ENCODE measurements at places on chromosomes 7 and 10.

DNA sequence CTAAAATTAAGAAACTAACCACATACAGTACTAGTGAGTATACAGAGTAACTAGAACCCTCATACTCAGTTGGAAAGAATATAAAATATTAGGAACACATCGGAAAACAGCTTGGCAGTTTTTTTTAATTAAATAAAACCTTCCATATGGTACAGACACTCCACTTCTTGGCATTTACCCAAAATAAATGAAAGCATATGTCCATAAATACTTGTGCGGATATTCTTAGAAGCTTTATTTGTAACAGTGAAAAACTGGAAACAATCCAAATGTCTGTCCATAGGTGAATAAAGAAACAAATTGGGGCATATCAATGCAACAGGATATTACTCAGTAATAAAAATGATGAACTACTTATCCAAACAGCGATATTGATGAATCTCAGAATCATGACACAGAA is 410.0 kb downstream of the HTR7 start:
- DNase-seq, result no peak

- DNase-seq, result no peak
These were observed 133.2 kb downstream of the PKD1L1 start for GRCh38 chr7:47814905-47815613.

- DNase-seq, result no peak
These were observed 21.8 kb downstream of the MAP3K8 start for GRCh38 chr10:30455816-30456215.

DNA sequence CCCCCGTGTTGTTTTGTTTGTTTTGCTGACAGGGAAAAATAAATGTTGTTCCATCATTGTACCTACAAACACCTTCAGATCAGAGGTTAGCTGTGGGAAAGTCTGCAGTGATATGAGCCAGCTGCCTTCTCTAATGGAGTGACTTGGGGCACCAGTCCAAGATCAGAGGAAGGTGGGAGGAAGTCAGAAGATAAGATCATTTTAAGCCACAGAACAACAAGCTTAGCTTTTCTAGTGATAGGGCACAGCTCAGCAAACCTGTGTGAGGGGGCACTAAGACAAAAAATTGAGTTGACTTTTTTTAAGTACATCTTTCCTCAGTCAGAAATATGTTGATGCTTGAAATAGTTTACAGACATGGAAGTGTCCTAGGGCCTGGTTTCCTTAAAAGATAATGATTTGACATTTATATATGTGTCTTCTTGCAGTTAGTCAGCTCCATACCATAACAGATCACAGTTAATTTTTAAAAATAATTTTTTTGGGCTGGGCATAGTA is 240.3 kb upstream of the KAT6B start:
- no peak for DNase-seq

- no peak for DNase-seq
These were observed 31.5 kb upstream of the SLIT1 start for GRCh38 chr10:97217299-97217698.

DNA sequence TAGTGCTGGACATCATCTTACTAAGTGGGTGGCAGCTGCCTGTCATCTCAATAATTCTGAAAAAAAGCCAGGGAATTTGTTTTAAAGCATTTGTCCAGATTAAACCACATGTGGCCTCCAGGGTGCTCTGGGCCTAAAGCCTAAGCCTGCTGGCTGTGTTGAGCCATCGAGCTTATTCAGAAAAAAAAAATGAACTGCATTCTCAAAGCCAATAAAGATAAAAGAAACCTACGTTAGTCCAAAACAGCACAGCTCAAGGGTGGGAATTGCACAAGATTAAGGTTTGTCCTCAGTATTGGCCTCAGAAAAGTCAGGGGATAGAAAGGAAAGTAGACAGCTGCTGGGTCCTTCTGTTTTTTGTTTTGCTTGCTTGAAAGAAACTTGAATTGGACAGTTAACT is 22.6 kb upstream of the PRTFDC1 start:
- no peak for DNase-seq

- DNase-seq, result no peak
These were observed 384.7 kb upstream of the FZD8 start for GRCh38 chr10:36026656-36027390.
